ENCODE measurements at places on chromosomes 12 and 14.

- no peak for DNase-seq
Measured at GRCh38 chr12:71900091-71900490, 38.6 kb upstream of the TPH2 start.

GRCh38 chr12:5944688-5945070 is 380 bp downstream of the ANO2 start:
- no peak for DNase-seq

DNA sequence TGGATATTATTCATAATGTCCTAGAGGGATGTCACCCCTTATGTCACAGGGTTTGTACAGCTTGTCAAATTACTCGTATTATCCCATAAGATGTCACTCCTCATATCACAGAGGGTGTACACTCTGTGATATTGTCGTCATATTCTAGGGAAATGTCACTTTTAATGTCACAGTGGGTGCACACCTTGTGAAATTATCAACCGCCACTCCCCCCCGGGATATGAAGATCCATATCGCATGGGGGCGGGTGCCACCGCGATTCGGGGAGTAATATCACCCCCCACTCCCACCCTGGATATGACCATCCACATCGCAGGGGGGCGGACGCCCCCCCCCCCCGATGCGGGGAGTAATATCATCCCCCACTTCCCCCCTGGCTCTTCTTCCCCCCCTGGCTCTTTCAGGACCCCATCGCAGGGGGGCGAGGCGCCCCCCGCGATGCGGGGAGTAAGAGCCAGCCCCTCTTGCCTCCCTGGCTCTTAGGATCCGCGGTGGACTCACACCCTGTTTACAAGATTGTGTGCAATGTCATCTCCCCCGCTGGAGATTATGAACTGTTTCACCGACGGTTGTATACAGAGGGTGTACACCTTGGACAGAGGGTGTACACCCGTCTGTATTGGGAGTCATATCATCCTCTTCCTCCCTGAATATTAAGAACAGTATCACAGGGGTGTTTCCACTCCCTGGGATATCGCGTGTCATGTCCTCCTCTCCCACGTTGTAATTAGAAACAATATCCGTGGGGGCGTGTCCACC is 92.8 kb downstream of the FRMD6 start:
- no peak for DNase-seq

DNA sequence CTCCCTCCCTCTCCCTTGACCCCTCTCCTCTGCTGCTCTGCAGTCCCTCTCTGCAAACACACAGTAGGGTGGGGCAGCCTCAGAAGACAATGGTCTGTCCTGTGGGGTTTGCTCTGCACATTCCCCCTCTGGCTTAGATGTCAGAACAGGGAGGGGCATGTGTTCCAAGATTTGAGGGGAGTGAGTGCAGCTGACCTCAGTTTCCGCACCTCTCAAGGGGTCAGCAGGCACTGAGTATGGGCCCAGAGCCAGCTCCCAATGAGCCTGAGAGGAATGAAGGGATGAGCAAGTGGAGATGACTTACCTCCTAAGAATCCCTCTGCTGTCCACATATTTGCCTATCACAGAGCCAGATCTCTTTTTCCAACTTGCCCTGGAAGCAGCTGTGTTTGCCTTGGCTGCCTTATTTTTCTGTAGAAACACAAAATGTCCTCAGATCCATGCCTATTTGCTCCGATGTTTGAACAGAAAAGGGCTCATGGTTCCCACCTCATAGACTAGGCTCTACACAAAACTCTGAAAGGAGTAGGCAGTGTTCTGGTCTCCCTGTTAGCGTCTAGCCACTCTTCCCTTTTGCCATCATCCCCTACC is 111.4 kb downstream of the CRACR2A start:
- no peak for DNase-seq

GRCh38 chr14:59081720-59082119 is 106.7 kb upstream of the DAAM1 start:
- DNase-seq: no peak

DNA sequence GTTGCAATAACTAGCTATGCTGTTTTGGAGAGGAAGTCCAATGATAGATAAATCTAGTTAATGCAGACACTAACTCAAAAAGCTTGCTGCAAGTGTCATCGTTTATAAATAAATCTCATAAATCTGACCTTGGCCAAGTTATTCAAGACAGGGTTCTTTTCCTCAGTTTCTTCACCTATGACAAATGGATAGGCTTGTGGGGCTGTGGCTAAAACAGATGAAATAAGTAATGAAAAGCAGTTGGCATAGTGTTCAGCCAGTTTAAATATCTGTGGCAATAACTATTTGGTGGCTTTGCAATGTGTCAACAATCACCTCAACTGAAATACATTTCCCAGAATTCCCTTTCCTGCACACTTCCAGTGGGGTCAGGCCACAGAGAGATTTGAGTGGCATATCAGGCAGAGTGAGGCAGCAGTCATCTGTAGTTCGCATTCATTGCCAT is 169.9 kb downstream of the DYRK2 start:
- DNase-seq: no peak

DNA sequence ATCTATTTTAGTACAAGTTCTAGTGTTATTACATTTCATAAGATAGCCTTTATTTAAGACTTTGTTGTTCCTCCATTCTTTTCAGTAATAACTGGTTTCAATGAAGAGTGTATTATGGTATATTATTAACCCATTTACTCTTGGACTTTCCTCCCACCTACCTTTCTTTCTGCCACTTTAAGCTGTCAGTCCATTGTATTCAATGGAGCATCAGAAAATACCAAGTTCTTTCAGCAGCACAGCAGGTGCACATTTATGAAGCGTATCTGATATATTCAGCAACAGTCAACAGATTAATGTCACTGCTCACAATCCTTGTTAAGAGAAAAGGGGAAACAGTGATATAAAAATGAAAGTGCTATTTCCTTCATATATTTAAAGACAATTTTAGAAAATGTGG is 660.9 kb downstream of the C12orf50 start:
- no peak for DNase-seq

GRCh38 chr12:52655251-52655650 is 3.2 kb upstream of the KRT2 start:
- no peak for DNase-seq

DNA sequence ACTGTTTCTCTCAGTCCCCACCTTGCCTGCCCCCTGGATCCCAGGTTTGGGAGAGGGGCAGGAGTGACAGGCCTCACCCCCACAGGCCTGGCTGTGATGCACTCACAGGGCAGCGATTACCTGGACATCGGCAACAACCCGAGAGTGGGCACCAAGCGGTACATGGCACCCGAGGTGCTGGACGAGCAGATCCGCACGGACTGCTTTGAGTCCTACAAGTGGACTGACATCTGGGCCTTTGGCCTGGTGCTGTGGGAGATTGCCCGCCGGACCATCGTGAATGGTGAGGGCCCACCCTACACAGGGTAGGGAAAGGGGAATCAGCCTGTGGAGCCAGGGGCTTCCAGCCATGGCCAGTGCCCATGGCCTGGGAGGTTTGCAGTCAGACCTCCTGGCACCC is 8.6 kb downstream of the ACVRL1 start:
- no peak for DNase-seq

DNA sequence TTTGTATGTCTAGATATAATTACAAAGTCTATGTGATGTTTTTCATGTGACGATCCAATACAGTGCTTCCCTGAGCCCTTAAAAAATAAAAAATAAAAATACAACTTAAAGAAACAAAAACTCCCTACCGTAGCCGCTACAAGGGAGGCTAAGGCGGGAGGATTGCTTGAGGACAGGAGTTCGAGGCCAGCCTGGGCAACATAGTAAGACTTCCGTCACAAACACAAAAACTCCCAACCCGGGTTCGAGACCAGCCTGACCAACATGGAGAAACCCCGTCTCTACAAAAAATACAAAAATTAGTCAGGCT is 669 bp upstream of the CDKN3 start:
- DNase-seq: no peak

DNA sequence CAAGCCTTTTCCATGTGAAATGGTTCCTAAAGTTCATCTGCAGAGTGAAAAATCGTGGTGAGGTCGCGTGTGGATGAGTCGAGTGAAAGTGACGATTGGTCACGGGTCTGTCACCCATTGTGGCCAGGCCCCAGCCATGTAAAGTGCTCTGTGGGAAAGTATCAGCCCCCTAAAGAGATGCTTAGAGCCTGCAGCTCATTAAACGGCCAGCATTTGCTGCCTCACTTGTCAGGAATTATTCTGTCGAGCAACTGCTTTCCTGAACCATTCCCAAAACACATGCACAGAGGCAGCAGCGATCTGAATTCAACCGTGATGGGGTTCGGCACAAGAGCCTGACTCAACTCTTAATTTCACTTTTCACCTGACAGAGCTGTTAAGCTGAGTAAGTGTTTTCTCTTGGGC is 16.0 kb downstream of the DBX2 start:
- DNase-seq: no peak

DNA sequence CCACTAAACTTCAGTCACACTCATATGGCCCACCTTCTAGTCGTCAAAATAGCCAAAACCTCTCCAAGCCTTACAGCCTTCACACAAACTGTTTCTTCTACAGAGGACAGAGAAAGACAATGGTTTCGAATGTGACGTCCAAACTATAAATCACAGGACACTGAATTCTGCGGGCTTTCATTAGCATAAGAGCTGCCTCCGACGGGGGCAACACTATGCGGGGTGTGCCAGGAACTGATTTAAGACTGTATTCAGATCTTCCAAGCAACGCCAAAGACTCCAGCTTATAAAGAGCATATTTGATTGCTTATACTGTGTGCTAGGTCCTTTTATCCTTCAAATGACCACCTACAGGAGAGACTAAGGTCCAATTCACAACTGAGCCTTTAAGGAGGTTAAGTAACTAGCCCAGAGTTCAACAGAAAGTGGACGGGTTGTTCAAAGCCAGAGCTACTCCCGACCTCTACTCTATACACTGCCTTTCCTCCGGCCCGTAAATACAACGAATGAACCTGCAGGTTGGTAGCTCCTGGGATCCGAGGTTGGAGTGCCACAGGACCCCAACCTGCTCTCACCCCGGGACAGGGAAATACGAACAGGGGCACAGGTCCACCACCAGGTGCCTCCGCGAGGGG is 575 bp downstream of the L2HGDH start:
- no peak for DNase-seq

DNA sequence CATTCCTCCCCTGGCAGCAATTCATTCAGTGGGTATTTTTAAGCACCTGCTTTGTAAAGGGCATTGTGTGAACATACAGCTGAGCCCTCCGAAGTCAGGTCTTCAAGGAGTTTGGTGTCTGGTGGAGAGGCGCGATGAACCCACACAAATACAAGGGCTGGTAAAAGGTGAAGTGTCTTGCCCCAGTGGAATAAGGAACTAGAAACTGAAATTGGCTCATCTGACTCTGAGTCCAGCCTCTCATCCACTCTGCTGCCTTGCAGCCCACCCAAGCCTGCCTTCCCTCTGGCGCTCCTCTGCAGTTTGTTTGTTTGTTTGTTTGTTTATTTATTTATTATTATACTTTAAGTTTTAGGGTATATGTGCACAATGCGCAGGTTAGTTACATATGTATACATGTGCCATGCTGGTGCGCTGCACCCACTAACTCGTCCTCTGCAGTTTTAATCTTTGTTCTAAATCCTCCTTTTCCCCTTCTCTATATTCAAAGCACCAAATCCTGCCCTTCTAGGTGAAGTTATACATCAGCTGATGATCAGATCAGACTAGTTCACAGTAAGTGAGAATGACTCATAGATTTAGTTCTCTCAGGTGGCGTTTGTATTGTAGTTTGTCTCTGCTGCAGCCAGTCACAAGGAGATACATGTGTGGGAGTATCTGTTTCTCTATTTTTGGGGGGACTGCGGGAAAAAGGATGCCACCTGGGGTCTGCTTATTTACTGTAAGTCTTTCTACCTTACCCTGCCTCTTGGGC is 394.5 kb downstream of the APAF1 start:
- no peak for DNase-seq

DNA sequence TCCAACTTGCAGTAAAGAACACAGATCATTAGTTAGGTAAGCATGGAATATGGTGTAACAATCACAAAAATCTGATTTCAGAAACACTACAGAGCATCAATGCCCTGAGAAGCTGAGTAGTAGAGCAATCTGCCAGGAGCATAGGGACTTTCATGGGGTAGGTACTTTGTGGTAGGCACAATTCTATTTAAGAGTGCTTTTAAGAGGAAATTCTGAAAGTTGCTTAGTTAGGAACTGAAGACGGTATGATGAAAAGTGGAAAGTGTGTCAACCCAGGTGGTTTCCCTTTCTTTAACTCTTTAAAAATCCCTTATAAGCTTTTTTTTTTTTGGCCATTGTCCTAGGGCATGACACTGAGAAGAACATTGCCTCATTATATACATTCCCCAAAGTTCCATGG is 535.7 kb upstream of the FBXO33 start:
- no peak for DNase-seq

GRCh38 chr14:55689981-55690871 is 110.2 kb downstream of the KTN1 start:
- DNase-seq: no peak

DNA sequence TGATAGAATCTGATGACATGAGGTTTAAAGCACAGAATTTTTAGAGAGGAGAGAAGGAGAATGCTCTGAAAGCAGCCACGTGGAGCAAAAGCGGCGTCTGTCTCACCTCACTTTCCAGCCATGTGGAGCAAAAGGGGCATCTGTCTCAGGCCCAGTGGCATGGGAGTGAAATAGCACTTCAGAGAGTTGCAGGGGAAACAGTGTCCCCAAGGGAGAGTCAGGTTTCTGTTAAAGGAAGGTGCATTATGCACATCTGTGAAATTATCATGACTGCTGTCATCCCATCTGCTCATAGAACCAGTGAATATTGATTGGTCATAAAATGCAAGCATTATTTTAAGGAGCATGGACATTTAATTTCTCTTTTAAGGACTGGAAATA is 124.0 kb downstream of the BICD1 start:
- no peak for DNase-seq

- DNase-seq: no peak
Measured at GRCh38 chr12:132429946-132430643, 59.9 kb upstream of the FBRSL1 start.

GRCh38 chr12:54419088-54419887 is at the start of gene ITGA5:
Gene ITGA5, minus strand, starts transcription at chr12:54419266. Its CDS starts 68 bp downstream, at chr12:54419198.
- DNase-seq: no peak

DNA sequence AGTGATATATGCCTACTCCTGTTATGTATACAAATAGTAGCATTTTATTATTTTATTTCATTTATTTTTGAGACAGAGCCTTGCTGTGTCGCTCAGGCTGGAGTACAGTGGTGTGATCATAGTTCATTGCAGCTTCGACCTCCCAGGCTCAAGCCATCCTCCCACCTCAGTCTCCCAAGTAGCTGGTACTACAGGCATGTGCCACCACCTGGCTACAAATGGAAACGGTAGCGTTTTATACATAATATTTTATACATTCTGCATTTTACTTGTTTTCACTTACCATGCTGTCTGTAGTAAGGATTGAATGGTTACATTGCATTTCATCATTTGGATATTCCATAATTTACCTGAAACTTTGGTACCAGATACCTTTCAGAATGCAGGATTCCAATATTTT is 14.1 kb downstream of the C1R start:
- DNase-seq: no peak
